Right ventricle myocardium superior (tissue), 1 donor: ENCODE measurements at places on chromosomes 6 and 20. TPM values are rescaled to one million over a fixed set of nuclear protein-coding genes. Genes with fewer than 3 reads are reported as not detected.

GRCh38 chr6:159808647-159809046 lies 8.6 kb downstream of the PNLDC1 start:
- no peak for DNase-seq

DNA sequence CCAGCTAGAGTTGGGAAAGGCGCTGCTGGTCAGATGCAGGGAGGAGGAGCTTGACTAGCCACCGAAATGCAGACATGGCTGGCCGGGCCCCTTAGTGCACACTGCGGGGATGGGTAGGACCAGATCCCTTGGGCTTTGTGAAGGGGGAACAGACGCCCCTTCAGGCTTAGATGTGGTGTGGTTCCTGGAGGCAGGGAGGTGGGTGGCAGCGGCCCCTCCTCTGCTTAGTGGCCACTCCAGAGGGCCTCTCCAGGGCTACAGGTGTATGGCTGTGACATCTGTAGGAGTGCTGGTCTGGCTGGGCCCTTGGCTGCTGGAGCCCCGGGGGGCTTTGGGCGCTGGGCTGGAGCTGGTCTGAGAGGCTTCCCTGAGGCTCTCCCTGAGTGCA lies 5.9 kb downstream of the CCND3 start:
- no peak for DNase-seq

- DNase-seq: no peak
Observed at GRCh38 chr6:75693534-75693933, 55.5 kb upstream of the MYO6 start.

SIRPD gene
- total RNA-seq: not detected
